Stimulated activated CD8-positive, alpha-beta memory T cell treated with anti-CD3 and anti-CD28 coated beads, Interleukin-2, amount 100 ng/mL, for 1 hour (primary cell): ENCODE measurements at places on chromosomes 4 and X.

GRCh38 chrX:101745046-101745445 lies 85.4 kb upstream of the ARMCX2 start:
- DNase-seq, result no peak

GRCh38 chr4:98394134-98394533 lies 132.9 kb downstream of the RAP1GDS1 start:
- no peak for DNase-seq

DNA sequence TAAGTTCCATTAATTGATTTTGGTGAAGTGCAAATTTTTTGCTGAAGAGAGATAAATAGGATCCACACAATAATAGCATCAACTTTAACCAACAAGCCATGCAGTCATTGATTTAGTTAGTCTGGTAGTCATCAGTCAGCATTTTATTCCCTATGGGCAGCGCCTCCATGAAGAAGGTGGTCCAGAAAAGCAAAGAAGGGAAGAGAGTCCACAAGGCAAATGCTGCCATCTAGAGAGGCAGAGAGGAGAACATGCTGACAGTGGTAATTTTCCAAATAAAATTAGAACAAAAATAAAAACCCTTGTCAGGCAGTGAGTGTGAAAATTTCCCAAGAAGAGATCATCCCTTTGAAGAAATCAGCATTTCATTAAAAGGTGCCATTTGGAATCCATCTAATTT lies 366.7 kb upstream of the FAM241A start:
- DNase-seq, result no peak

DNA sequence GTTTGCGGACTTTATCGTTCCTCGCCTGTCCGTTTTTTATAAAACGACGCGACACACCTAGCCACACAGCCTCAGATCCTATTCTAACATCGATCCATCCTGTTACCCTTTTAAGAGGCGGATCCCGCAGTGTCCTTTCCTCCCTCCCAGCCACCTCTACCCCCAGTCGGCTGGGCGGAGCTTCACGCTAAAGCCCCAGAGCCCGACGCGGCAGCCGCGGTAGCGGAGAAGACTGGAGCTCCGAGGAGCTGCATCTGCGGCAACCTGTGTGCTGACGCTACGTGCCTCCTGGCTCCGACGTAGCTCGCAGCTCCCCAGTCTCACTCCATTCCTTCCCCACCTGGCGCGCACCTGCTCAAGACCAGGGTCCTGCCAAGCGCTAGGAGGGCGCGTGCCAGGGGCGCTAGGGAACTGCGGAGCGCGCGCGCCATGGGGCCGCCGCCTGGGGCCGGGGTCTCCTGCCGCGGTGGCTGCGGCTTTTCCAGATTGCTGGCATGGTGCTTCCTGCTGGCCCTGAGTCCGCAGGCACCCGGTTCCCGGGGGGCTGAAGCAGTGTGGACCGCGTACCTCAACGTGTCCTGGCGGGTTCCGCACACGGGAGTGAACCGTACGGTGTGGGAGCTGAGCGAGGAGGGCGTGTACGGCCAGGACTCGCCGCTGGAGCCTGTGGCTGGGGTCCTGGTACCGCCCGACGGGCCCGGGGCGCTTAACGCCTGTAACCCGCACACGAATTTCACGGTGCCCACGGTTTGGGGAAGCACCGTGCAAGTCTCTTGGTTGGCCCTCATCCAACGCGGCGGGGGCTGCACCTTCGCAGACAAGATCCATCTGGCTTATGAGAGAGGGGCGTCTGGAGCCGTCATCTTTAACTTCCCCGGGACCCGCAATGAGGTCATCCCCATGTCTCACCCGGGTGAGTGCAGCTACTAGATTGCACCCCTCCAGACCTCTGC lies at the start of gene RNF128:
Gene RNF128 (plus strand): TSS at position 217 of the 953 bp plus-strand sequence. CDS start 213 bp downstream, at position 430.
- DNase-seq, result no peak

GRCh38 chrX:41449615-41450014 lies 2.5 kb downstream of the NYX start:
- DNase-seq, result no peak

DNA sequence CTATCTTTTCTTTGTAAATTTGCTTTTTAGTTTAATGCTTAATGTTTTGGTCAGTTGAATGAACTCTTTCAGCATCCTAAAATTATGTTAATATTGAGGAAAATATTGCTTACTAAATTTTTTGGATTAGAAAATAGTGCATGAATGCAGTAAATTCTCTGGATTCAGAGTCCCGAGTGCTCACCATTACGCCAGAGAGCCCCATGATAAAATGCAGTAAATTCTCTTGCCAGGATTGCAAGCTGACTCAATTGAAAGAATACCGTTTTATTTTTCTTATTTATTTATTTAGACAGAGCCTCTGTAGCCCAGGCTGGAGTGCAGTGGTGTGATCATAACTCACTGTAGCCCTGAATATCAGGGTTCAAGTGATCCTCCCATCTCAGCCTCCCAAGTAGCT lies 60.9 kb upstream of the ENPEP start:
- DNase-seq, result no peak

DNA sequence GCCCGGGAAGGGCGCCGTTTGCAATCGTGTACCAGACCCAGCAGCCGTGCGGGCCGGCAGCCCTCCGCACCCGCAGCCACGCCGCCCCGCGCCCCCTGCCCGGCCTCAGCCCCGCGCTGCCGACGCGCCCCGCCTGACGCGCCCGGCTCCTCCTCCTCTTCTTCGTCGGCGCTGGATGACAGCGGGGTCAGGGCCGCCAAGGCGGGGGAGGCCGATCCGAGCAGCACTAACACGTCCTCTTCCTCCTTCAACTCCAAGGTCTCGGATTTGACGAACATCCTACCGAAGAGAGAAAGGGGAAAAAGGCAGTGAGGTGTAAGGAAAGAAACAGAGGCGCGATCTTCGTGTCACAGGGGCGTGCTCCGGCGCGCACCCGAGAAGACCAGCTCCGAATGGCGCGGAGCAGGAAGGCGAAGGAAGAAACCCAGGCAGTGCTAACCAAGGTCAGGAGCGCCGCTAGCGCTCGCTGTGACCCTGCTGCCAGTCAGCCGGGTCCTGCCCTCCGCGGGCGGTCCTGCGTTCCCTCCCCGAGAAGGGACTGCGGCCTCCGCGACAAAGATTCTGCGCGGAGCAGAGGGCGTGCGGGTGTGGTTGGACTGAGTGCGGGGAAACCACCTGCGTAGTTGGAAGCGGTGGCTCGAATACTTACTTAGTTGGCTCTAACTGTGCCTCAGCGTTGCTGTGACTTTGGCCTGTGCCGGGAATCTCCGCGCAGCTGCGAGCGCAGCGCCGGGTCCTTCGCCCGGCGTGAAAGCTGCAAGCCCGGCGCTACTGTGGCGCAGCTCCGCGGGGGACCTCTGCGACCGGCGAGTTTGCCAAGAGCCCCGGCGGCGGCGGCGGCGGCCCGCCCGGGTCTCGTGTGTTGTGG lies 548 bp downstream of the NEUROG2 start:
- DNase-seq, result no peak

DNA sequence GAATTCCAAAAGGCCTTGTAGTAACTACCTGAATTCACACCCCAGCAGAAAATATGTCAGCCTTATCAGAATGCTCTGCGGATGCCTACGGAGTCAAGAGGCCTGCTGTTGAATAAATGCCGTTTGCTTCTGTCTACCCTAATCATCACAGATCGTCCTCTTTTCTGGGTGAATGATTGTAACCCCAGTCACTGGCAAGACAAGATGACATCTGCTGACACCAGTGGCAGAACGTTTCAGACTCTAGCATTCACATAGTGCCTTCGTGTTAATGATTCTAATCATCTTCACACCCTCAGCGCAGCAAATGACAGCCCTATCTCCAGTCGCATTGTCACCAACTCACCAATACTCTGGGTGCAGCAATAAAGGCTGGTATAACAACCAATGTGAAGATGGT lies 89.1 kb upstream of the MAP3K15 start:
- DNase-seq, result no peak

DNA sequence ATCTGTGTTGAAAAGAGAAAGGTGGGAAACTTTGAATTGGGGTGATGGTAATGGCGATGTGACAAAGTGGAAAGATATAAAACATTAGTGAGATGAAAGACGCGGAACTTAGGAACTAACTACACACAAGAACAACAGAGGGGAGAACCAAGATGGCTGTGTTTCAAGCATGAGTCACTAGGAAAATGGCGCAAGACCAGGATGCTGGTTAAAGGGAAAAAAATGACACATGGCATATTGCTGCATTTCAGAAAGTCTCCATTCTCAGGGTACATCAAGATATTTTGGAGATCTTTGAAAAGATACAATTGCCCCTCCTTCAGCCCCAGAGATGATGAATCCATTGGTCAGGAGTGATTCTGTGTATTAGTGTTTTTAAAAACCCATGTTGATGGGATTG lies 164.4 kb downstream of the FBXO8 start:
- DNase-seq, result no peak

- no peak for DNase-seq
Observed at GRCh38 chrX:134738986-134739740, 80.9 kb upstream of the PLAC1 start.

GRCh38 chrX:10781847-10782530 lies 161.6 kb upstream of the MID1 start:
- no peak for DNase-seq

DNA sequence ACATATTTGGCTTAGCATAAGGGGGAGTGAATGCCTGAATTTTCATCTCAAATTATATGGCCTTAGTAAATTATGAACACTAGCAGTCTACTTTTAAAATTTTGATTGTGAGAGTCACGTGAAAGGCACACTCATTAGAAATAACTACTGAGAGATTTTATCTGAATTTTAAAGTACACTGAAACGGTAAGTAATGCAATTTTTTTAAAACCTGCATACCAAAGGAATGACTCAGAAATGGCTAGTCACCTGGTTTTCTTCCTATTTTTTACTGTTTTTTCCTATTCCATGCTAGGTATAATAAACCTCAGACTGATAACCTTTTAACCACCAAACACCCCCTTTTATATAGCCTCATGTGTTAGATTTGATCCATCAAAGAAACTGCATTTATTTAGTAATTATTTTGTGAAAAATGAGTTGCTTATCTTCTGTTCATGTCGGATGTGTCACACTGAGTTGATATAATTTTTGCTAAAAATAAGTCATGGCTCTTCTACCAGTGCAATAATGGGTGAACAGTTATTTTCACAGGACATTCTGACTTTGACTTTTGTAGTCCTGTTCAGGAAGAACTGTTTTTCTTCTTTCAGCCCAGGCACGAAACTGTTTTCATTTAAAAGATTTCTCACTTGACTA lies 40.4 kb downstream of the CPEB2 start:
- no peak for DNase-seq

DNA sequence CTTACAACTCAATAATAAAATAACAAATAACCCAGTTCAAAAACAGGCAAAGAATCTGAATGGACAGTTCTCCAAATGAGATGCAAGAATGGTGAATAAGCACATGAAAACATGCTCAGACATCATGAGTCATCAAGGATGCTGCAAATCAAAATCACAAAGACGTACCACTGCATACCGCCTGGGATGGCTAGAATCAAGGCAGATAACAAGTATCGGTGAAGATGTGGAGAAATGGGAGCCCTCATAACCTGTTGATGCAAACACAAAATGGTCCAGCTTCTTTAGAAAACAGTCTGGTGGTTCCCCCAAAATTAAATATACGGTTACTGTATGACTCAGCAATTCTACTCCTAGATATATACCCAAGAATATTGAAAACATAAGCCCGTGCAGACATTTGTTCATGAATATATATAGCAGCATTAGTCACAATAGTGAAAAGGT lies 32.5 kb downstream of the AKAP4 start:
- DNase-seq, result no peak

DNA sequence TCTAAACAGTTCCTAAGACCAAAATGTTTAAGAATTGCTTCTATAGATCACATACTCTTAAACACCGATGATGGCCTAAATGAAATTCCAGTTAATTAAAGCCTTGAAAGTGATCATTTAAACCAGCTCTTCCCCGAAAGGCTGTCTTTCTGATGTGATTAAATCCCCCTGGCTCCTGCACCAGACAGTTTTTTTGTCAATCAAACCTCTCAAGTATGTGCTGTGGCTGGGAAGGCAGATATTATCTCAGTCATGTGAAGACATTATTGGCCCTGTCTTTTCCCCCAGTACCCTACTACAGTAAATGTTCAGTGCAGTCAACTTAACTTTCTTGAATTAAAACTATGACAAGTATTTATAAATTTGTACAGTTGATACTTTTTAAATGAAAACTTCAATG lies 121.0 kb upstream of the MYOZ2 start:
- no peak for DNase-seq

DNA sequence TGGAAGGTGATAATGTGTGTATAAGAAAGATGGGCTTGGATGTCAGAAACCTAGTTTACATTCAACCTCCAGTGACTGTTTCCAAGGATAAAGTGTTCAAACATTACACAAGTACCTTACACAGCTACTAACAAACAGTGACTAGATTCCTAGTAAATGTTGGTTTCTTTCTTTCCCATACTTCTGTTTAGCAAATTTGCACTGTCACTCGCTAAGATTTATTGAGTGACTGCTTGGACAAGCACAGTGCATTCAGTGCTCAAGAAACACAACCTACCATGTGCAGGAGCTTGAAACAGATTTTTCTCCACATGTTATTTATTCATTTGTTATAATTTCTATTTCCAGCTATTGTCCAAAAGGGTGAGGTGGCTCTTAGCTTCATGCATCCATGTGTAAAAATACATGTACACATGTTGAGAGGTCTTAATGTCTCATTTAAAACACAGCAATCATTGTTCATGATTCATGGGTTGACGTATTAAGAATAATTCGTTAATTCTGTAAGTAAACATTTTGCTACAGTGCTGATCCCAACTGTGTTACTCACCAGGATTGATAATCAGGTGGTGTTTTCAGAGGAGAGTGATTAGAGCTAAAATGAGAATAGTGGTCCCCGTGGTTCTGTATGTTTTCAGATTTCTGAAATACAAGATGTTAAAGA lies 153.0 kb downstream of the DCLK2 start:
- DNase-seq, result no peak

DNA sequence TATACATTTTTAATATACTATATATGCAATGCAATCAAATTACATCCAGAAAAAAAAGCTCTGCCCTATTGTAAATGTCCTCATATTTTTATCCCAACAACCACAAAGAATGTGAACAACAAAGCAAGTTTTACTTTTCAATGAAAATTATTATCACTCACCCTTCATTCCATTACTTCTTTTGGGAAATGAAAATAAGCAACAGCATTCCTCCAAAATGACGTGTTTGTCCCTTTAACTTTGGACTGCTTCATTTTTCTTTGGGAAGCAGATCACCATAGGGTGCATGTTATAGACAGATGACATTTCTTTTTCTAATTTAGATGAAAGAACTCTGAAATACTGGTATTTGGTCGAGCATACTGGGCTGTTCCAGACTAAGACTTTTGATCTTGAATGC lies 667.1 kb upstream of the BOD1L1 start:
- no peak for DNase-seq

GRCh38 chrX:13506574-13506973 lies 62.8 kb upstream of the EGFL6 start:
- peak; percentile 32 for DNase-seq

- DNase-seq, result no peak
Observed at GRCh38 chr4:183286590-183287308, 33.3 kb downstream of the CLDN22 start.

GRCh38 chr4:173436771-173437265 lies 37.9 kb upstream of the SCRG1 start:
- no peak for DNase-seq

DNA sequence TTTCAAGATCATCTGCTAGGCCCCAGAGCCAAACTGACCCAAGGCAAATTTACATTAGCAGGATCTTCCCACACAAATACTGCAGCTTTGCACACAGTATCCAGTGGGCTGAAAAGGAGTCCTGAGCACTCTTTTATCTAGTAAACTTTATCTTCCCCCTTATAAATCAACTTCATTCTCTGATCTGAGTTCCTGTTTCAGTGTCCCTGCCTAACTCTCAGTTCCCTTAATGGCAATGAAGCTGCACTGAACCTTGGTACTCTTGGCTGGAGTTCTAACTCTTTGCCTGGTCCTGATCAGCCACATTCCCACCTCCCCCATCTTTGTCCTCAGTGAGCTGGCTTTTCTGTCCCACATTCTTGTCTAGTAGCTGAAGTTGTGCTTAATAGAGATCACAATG lies 37.4 kb downstream of the EDA2R start:
- no peak for DNase-seq
